ENCODE measurements at places on chromosomes 3 and 15.

DNA sequence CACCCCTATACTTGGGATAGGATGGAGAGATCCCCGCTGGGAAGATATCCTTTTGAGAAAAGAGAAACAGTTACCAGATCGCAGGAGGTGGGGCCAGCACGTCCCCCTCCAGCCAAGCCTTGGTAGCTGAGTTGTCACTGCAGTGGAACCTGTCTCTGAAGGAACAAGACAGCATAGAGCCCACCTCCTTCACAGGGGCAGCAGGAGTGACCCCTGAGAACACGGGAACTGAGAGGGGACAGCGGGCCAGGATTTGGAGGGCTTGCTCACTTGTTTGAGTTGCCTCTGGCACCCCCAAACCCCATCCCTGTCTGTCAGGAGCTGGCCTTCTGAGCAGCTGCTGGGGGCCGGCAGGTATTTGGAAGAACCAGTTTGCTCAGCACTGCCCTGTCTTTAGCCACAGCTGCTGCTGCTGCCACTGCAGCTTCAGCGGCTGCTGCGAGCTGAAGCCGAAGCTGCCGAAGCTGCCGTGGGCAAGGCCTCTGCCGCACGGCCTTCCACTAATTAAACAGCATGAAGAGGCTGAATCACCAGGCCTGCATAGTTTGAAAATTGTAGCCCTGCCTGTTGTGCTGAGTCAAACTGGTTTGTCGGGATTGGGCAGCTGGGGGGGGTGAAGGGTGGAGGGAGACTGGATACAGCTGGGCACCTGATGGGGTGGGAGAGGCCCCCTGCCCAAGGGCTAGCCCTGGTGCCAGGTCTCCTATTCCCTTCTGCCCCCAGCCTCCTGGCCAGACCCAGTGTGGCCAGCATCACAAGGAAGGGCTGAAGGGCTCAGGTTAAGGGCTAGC, 4.0 kb downstream of the EPHB3 start:
- DNase-seq, result peak; percentile 34

DNA sequence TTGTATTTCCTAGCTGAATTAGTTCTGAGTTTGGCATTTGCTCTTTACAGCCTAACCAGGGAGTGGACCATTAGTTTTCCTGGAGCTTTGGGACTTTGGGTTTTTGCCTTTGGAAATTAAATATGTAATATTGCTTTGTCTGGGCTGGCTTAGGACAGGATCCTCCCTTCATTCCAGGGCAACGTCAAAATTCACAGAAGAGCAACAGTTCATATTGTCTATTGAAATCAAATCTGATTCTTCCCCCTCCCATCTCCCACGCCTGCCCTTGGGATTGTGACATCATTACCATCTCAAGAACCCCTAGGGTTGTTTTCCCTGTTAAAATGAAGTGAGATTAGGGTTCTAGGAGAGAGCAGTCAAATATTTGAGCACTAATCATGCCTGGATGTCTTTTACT, 194.1 kb downstream of the ROBO2 start:
- DNase-seq, result no peak

DNA sequence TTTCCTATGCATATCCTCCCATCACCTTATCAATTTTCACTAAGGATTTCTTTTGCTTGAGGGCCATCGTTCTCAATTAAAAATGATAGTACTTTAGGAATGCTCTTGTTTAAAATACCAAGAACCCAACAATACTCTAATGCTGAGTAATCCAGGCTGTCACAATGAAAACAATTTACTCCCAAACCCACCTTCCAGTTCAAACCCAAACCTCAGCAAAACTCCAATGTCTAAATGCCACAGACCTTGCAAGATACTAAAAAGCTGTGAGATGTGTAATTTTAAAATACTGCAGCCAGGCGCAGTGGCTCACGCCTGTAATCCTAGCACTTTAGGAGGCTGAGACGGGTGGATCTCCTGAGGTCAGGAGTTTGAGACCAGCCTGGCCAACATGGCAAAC, 889.8 kb downstream of the ROBO1 start:
- DNase-seq, result no peak

DNA sequence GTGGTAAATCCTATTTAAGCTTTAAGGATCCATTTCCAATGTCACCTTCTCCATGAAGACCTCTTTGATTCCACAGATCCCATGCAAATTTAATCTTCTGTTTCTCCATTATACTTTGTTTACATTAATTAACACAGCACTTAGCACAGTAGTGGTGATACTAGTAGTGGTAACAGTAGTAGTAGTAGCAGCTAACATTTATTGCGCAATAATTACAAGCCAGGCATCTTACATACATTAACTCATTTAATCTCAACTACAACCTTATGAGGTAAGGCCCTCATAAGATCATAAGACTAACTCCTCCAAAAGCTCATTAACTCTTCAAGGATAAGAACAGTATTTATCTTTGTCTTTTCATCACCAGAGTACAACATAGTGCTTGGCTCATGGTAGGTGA, 54.8 kb upstream of the FSIP1 start:
- no peak for DNase-seq

DNA sequence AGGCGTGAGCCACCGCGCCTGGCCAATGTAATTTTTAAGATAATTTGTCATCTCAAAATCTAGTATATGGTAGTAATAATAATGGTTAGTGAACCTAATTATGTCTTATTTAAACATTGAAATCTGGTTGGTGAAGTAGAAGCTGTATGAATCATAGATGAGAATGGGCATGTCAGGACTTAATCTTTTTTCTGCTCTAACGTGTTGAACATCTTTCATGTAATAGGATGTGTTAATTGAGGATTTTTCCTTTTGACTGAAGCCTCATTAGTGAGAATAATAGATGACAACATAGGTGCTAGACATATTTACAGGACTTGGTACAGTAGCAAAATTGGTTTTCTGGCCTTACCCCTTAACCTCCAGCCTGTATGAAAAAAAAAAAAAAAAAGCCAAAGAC, 835.6 kb downstream of the IGSF11 start:
- no peak for DNase-seq

- DNase-seq, result no peak
Measured at GRCh38 chr3:17140670-17141505, 256.1 kb downstream of the PLCL2 start.

GRCh38 chr3:194658477-194659242, 13.3 kb downstream of the LSG1 start:
- no peak for DNase-seq

- no peak for DNase-seq
Measured at GRCh38 chr3:10546181-10546624, 40.8 kb upstream of the ATP2B2 start.

DNA sequence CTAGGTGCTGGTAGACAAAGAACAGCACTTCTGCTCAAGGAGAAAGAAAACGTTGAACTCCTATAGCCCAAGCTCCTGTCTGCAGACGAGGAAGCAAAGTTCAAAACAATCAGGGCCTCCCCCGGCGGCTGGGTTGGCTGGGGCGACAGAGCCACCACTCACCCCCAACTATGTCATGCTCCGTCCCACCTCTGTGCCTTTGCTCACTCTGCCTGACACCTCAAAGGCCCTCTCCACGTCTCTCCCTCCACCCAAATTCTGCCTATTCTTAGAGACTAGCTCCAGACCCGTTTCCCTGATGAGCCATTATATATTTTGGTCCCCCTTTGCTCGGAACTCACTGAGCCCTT, 304.3 kb downstream of the TLE3 start:
- no peak for DNase-seq
